Liver (tissue), 10 donors: ENCODE measurements at places on chromosomes 11 and 22. TPM values are rescaled to one million over a fixed set of nuclear protein-coding genes. Genes with fewer than 3 reads are reported as not detected.

DNA sequence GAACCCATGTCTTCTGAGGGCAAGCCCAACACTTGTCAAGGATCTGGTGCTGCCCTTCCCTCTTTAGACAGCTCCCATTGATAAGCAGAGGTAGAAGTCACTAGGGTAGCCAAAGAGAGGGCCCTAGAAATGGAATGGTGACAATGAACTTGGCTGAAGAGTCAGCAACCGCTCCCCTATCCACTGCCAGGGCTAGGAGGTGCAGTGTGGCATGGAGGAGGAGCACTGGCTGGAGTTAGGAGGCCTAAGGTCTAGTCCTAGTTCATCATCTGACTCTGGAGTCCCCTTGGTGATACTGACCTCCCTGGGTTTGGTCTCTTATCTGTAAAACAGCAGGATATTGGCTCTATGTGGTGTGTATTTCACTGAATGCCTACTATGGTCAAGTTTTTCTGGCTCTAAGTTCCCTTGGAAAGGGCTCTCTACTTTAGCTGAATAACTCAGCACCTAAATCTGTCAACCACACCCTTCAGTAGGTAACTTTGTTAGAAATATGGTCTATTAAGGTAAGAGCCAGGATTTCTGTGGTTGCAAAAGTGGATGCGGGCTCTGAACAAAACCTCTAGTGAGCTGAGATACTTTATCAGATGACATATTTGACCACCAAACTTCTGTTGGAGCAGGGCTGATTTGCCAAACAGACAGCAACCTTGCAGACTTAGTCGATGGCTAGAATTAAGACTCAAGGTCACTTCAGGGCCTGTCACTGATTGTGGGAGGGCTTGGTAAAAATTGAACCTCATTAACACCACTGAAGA is 10.5 kb downstream of the TIMP3 start:
- no peak for DNase-seq

SMTNL1 gene
- not detected for total RNA-seq

OR52I2 gene
- not detected for total RNA-seq

SYT13 gene
- 0.05 TPM for total RNA-seq

GRCh38 chr11:2792381-2793250 is 92.8 kb upstream of the KCNQ1OT1 start:
- no peak for DNase-seq

GRCh38 chr11:35747668-35748067 is 85.1 kb downstream of the TRIM44 start:
- DNase-seq: no peak
